Tibial artery (tissue), 4 donors: ENCODE measurements at places on chromosomes 16 and 17.

DNA sequence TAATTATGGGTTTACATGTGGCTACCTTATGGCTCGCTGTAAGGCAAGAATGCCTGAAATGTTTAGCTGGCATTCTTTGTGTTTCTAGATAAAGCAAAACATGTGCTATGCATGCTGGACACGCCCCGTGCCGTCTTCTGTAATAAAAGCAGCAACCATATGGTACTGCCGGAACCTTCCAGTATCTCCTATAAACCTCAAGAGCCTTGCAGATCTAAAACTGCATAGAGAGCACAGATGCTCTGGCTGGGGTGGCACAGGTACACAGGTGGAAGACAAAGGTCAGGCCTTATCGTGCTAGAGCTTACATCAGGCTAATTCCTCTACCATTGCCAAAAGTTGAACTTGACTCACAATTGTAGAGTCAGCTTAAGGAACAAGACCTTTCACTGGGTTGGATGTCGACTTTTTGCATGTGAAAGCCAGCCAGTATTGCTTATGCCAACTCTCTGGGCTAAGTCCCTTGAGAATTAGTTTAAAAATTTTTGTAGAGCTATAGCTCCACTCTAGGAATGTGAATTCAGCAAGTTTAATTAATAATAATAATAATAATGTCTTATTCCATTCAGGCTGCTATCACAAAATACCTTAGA is 187.4 kb upstream of the CACNG5 start:
- no peak for DNase-seq

DNA sequence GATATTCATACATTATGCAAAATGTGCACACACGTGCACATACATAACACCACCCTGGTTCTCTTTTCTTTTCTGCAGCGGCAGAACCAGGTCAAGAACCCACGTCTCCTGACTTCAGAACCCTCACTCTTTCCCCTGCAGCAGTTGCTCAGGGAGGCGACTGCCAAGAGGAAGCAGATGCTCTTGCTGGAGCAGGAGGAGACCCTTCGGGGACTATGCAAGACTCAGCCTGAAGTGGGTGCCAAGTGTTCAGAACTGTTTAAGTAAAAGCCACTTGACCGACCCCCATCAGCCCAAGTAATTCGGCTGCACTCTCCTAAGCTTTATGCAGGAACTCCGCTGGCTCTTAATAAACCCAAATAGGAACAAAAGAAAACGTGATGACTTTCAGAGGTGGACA is 193.8 kb downstream of the SLC39A11 start:
- DNase-seq, result no peak

- DNase-seq, result no peak
Measured at GRCh38 chr16:87506423-87507350, 13.9 kb upstream of the ZCCHC14 start.

- no peak for DNase-seq
Measured at GRCh38 chr17:20116683-20117309, 107.6 kb downstream of the SPECC1 start.
